ENCODE measurements at places on chromosomes 12 and 14.
A peak's percentile ranks its signal among the peaks of the same experiment; 100 is the strongest.

- no peak for DNase-seq
These were observed 48.4 kb downstream of the DDX51 start for GRCh38 chr12:132095520-132096409.

- DNase-seq, result no peak
These were observed 20.5 kb downstream of the SARNP start for GRCh38 chr12:55797068-55797467.

GRCh38 chr12:48861111-48861510 is 4.6 kb downstream of the RND1 start:
- no peak for DNase-seq

- DNase-seq, result peak; percentile 72
These were observed 124.4 kb downstream of the RAD51B start for GRCh38 chr14:67943947-67944346.

GRCh38 chr14:34218881-34219280 is 243.2 kb downstream of the SPTSSA start:
- DNase-seq, result no peak

DNA sequence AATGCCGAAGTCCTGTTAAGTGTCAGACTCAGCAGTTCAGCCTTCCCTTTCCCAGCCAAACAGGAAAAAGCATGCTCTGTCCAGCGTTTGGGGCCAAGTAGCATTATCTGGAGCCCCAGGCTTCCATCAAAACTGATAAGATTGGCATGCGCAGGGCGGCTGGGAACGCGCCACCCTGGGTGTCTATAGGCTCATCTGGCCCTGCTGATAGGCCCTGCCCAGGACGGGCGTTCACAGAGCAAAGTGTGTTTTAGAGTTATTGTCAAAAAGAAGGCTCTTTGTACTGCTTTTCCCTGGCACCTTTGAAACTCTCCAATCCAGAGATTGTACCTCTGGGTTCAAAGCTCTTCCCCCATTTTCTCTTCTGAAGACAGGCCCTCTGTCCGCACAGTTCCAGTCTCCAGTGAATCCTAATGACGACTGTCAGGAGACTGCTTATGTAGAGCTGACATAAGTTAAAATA is at the start of gene ART4:
Gene ART4, minus strand, starts transcription at position 102 of the 463 bp plus-strand sequence. CDS start 413 bp downstream, outside the sequence.
- no peak for DNase-seq

DNA sequence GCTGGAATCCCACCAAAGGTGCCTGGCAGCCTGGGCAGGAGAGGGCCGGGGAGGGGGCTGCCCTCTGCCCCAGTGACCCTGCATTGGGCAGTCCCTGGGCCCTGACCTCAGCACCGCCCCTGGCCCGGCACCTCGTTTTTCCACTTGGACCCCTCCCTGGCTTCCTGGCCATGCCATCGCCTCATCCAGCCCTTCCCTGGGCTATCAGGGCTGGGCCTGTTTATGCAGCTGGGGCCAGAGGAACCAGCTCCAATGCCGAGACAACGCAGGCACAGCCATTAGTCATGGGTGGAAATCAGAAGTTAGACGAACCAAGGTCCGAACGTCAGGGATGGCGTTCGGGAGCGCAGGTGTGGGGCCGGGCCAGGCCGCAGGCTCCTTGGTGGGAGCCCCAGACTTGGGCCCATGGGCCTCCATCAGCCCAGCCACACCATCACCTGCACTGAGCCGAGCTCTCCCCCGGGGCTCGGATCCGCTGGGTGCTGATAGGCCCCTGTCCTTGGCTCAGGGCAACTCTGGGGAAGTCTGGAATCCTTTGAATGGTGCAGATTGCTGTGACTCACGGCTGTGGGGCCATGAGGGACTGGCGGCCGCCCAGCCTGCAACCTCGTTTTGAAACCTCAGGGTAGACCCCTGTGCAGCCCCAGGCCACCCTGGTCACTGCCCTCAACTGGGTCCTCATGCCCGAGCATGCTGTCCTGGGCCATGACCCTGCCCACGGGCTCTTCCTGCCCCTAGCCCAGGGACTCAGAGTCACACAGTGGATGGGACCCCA is 169.4 kb downstream of the KIF26A start:
- DNase-seq, result no peak

- DNase-seq, result no peak
These were observed 17.5 kb downstream of the YBX3 start for GRCh38 chr12:10705655-10706054.

DNA sequence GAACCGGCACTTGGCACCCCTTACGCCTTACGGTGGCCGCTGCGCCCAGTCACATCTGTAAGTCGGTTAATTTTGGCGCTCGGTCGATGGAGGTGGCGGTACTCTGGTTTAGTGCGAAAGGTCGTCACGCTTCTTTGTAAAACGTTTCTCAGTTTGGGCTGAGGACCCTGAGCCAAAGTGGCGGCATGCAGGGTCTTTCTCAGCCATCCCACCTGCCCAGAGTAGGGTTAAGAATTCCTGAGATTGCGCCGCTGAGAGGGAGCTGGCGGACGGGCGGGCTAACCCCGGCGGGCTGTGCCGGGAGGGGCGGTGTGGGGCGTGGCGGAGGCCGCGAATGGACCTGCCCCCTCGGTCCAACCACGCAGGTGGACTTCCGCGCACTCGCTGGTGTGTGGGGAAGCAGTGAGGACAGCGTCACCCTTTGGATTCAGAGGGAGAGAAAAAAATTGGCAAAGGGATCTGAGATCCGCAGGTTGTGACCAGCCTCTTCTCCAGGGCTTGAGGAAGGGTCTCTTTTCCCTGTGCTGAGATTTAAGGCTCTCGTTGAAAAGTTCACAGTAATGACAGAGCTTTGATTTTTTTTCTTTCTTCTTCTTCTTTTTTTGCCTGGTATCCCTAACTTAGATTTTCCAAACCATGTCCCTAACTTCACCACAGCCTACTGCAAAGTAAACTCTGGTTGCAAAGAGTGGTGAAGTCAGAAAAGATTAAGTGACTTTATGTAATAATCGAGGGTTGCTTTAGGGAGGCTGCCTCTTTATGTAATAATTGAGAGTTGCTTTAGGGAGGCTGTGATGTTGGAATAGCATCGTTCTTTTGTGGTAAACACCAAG is 602 bp upstream of the FBXO33 start:
- peak; percentile 63 for DNase-seq

- no peak for DNase-seq
These were observed 21.0 kb downstream of the BATF start for GRCh38 chr14:75543253-75543652.

- DNase-seq, result no peak
These were observed 56.8 kb downstream of the CDK17 start for GRCh38 chr12:96343347-96343954.

- peak; percentile 56 for DNase-seq
These were observed 13.5 kb upstream of the SCFD1 start for GRCh38 chr14:30608533-30609006.

DNA sequence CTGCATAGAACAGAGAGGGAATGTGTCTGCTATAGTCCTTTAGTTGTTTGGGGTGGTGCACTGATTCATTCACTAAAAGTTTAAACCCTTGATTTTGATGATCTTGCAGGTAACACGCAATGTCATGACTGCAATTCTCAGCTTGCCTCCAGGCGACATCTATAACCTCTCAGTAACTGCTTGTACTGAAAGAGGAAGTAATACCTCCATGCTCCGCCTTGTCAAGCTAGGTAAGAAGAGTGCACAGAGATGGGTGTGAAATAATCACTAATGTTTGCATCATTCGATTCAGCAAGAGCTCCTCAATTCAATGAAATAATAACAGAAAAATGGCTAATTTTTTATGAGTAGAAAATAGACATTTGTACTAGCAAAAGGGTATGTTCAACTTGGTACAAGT is 203.7 kb downstream of the PTPRO start:
- no peak for DNase-seq

DNA sequence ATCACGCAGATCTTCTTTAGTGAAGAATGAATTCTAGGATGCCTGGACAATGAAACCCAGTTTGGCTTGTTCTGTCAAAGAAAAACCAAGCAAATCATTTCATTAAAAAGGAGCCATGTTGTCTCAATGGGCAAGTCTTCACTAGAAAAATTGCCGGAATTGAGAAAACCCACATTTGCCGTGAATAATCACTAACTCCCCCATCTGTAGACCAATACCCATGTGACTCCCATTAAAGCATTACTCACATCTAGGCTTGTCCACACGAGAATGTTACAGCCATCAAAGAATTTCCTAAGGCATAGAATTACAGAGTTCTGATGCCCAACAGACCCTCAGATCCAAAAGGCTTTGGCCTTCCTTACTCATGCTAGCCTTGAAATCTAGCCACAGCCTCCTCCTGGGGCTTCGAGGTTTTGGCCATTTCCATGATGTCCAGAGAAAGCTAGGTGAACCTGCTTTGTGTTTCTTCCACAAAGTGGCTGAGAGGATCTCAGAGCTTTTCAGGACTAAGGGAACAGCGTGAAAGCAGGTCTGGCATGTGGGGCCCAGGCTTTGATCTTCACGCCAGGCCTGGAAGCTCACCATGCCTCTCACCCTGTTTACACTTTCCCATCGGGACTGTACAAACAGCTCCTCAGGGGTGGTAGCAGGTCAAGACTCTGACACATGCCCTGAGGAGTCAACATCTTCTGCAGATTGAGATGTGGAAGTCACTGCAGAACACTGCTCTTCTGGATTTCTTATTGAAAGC is 12.1 kb downstream of the SLC7A8 start:
- DNase-seq, result no peak

DNA sequence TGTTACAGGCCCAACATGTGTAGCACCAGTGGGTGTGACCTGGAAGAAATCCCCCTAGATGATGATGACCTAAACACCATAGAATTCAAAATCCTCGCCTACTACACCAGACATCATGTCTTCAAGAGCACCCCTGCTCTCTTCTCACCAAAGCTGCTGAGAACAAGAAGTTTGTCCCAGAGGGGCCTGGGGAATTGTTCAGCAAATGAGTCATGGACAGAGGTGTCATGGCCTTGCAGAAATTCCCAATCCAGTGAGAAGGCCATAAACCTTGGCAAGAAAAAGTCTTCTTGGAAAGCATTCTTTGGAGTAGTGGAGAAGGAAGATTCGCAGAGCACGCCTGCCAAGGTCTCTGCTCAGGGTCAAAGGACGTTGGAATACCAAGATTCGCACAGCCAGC is 8.6 kb downstream of the BCL2L14 start:
- DNase-seq, result no peak

DNA sequence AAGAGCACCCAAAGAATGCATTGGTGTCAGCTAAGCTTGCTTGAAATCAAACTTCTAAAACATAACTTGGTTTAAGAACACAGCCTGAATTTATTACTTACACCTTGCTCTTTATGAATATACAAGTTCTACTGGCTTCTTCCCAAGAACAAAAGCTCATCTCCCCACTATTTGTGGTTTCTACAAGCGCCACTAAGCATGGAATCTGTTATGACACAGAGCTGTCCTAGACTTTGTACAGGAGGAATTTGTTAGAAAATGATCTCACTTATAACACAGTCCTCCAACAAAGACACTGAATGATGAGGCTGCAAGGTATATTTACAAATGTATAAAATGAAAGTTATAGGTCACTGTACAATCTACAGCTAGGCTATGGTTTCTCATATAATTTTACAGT is 452.1 kb downstream of the BCAT1 start:
- DNase-seq, result peak; percentile 87

DNA sequence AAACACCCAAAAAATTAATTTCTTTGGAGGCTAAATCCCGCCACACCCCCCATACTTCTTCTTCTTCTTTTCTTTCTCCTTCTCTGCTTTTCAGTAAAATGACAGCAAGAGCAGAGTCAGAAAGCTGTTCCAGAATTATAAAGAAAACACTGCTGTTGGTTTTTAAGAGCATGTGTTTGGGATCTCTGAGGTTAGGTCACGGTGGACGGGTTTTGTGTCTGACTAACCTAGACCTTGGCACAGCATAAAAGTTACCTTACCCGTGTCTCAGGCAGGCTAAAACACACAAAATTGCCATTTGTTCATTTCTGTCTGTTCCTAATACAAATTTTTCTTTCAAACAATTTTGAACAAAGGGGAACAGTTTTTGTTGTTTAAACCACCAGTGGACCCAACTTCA is 540.8 kb downstream of the NRXN3 start:
- no peak for DNase-seq

GRCh38 chr12:110670161-110670701 is 18.7 kb downstream of the HVCN1 start:
- DNase-seq, result no peak

GRCh38 chr12:70449753-70450341 is 83.8 kb downstream of the KCNMB4 start:
- no peak for DNase-seq

GRCh38 chr12:113838896-113839295 is 127.2 kb downstream of the RBM19 start:
- no peak for DNase-seq

GRCh38 chr12:87815771-87816585 is 213.2 kb downstream of the C12orf50 start:
- no peak for DNase-seq

GRCh38 chr12:112919121-112919520 is 12.4 kb downstream of the OAS1 start:
- no peak for DNase-seq

- DNase-seq, result no peak
These were observed 68.6 kb downstream of the MIA2 start for GRCh38 chr14:39302124-39302810.

DNA sequence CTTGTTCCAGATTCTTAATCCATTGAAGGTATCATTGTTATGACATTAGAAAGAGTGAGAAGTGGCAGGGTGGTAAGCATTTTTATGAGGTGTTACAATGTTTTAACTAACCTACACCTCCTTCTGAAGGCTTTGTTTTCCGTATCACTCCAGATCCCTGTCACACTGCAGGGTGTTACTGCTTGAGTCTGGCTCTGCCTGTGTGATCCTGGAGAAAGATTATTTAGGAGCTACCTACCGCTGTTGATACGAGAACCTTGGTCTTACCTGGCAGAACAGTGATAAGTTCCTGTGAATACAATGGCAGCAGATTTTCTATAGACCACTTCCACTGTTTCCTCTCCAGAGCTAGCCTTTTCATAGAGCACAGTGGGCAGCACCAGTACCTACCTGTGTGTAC is 36.2 kb downstream of the GRIN2B start:
- no peak for DNase-seq

DNA sequence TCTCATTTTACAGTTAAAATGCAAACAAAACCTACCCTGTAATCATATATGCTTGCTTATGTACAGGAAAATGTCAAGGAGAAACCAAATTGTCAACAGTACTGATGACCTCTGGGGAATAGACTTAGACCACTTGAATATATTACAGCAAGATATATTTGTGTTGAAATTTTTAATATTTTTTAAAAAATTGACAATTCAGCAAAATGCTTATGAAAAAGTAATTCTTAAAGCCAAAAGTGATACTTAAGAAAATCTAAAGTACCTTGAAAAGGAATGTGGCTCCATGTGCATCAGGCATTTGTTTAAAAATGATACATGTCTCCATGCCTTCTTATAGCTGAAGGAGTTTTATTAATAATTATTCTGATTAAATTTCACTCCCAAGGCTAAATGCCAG is 49.2 kb downstream of the PTPN21 start:
- DNase-seq, result no peak
